ENCODE measurements at places on chromosomes 13 and 19. TPM values are rescaled to one million over a fixed set of nuclear protein-coding genes. Genes with fewer than 3 reads are reported as not detected.

The ERICH4 gene
- 6.5 TPM for polyA plus RNA-seq

The ZNF541 gene
- 0.23 TPM for polyA plus RNA-seq

- DNase-seq: no peak
Observed at GRCh38 chr19:33887891-33888290, 91.2 kb downstream of the KCTD15 start.

DNA sequence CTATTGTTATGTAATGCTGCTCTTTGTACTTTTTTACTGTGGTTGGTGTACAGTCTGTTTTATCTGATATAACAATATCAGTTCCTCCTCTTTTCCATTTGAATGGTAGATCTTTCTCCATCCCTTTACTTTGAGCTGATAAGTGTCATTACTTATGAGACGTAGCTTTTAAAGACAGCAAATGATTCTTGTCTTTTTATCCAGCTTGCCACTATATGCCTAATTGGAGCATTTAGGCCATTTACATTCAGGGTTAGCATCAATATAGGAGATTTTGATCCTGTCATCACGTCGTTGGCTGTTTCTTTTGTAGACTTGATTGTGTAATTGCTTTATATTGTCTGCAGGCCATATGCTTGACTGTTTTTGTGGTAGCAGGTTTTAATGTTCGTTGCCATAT is 894.2 kb upstream of the ATXN8OS start:
- DNase-seq: no peak

GRCh38 chr19:688992-689391 is 6.3 kb downstream of the PRSS57 start:
- DNase-seq: no peak

All from right renal cortex interstitium (tissue), 3 donors.